ENCODE measurements at places on chromosomes 5 and 9.

DNA sequence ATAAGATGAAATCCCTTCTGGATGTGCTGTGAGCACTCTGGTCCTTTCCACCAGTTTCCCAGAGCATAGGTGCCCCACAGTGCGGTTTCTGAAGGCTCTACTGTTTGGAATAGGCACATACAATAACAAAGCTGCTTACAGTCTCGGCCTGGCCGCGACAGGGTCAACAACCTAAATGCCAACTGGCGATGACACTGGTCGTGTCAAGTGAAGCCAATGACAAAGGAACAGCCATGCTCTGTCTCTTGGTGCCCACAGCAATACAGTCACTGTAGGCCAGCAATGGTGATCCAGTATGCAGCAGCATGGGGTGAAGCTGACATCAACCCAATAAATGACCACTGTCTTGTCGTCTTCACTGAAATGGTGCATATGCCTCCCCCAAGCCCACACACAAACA lies 47.8 kb upstream of the EQTN start:
- DNase-seq, result no peak

DNA sequence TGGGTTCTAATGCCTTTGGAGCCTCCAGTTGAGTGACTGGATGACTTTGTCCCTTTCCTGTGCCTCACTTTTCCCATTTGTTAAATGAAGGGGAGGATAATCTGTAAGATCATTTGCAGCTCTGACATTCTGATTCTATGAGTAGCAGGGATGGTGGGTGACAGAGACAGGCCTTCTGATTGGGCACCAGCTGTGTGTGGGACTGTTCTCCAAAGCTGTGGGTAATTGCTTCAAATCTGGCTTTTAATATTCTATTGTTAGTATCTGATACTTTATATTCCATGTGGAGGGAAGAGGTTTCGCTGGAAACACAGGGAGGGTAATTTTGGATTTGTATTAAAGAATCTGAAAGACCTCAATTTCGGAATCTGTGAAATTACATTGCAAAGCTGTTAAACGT lies 102.7 kb downstream of the FBXO38 start:
- DNase-seq, result no peak

- DNase-seq, result peak; percentile 68
Measured at GRCh38 chr9:93453047-93453914, at the start of gene FAM120AOS. FAM120AOS (minus strand) TSS chr9:93453581; CDS start chr9:93452709, 872 bp downstream.

- no peak for DNase-seq
Measured at GRCh38 chr5:137856916-137857862, 10.5 kb upstream of the MYOT start.

DNA sequence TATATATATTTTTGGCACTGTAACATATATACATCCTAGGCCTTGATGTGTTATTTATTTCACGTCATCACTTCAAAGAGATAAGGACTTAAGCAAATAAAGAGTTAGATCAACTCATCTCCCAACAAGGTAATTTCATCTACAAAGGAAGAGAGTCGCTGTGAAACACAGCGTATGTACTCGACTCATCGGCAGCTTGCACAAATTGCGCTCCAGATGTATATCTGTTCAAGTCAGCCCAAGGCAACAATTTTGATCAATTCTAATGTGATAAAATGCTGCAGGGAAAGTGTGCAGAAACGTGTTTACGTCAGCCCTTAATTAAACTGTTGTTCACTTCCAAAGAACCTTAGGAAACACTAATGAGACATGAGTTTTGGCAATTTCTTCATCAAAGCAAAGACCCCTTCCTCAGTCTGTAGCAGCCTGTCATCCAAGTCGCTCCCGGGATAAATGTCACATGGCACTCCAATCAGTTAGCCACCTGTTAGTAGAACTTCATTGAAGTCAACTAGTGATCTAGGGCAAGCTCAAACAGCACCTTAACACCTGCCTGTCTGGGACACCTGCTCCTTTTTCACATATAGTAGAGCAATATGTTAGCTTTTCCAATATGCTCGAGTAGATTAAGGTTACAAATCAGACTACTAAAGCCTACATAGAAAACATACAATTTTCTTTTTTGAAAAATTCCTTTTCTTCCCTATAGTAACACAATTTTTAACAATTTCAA lies 182.4 kb downstream of the NFIB start:
- DNase-seq, result no peak

DNA sequence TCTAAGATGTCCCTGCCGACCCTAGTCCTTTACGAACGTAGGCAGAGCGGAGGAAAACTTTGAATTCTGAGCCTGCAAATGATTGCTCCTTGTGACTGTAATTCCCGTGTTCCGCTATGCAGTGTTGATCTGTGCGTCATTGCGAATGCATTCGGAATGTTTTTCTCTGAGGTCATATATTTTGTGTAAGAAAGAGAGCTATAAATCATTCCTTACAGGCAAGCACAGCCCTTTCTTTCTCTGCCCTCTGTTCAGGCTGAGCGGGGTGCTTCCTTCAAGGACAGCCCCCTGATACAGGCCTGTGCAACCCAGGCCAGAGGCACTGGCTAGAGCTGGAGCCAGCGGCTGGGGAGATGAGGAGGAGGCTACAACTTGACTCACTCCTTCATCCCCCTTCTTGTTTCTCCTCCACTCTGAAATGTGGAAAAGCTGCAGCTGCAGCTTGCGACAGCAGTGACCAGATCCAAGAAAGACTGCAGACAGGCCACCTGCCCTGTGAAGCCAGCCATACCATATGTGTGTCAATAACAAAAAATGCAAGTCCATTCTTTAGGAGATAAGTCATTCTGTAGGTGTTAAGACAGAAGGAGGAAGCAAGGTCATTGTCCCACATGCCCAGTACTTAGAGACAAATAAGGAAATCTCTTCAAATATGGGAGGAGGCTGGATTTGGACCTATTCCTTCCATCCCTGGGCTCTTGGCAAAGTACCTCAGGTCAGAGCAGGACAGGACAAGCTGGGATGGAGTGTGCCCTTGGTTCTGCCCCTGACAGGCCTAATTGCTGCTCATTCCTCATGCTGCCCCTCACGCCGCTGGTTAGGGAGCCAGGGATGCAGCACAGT lies 345.7 kb upstream of the WWC1 start:
- no peak for DNase-seq

DNA sequence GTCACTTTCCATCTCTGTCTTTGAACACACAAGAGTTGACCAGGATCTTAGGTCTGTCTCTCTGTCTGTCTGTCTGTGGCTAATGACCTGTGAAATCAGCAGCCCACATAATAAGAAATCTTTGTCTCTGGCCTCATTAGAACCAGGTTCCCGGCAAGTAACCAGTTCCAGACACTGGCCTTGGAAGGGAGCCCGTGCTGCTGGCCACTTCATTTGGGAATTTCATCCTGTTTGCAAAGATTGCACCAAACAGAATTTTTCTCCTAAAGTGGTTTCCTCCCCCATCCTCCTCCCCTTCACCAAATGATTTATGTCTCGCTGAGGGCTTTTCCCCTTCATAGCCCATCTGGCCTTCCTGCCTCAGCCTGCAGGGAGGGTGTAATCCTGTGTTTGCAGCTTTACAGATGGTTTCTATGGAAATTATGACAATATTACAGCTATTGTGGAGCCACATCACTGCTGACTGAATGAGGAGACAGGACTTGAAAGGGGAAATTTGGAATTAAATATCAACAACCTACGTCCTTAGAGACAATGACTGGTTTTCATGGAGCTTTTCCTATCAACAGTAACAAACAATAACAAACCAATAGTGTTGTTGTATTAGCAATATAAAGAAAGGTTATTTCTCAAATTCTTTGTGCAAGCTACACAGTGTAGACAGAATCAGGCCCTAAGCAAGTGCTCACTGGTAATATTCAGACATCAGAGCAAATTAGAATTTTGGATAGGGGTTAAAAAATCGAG lies 25.7 kb downstream of the DPYSL3 start:
- DNase-seq, result no peak

GRCh38 chr9:113910036-113910639 lies 34.0 kb downstream of the ZNF618 start:
- DNase-seq, result no peak

DNA sequence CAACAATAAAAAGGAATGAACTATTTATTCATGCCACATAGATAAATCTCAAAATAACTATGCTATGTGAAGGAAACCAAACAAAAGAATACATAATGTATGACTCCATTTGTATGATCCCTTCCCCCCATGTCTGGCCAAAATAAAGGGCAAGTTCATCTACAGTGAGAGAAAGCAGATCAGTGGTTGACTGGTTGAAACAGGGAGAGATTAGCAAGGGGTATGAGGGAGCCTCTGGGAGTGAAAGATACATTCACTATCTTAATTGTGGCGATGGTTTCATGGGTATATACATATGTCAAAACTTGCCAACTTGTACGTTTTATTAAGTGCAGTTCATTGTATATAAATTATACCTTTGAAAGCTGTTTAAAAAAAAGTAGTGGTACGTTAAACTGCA lies 4.8 kb downstream of the PSMD5 start:
- DNase-seq, result no peak

- no peak for DNase-seq
Measured at GRCh38 chr9:72422214-72422613, 57.2 kb upstream of the ZFAND5 start.

DNA sequence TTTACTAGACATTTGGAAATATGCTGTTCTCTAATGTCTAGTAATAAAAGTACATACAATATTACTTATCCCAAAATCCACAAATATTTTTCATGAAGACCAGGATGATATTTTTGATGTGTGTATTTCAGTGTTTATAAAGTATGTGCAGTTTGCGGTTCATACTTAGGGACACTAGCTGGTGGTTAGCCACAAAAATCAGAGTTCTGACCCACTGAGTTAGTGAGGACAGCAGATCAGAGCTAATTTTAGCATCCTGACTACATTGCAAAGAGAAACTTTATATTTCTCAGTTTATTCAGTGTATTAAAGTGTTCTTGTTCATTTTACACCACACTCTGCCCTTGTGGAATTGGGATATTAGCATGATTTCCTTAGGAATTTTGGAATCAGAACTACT lies 655.3 kb downstream of the HTR1A start:
- no peak for DNase-seq

- DNase-seq, result peak; percentile 43
Measured at GRCh38 chr9:133403766-133404453, 13.9 kb downstream of the REXO4 start.
